ENCODE measurements at places on chromosomes 6 and 20. TPM values are rescaled to one million over a fixed set of nuclear protein-coding genes. Genes with fewer than 3 reads are reported as not detected.

- peak; percentile 39 for DNase-seq
Observed at GRCh38 chr6:106381881-106382280, 21.4 kb downstream of the CRYBG1 start.

DNA sequence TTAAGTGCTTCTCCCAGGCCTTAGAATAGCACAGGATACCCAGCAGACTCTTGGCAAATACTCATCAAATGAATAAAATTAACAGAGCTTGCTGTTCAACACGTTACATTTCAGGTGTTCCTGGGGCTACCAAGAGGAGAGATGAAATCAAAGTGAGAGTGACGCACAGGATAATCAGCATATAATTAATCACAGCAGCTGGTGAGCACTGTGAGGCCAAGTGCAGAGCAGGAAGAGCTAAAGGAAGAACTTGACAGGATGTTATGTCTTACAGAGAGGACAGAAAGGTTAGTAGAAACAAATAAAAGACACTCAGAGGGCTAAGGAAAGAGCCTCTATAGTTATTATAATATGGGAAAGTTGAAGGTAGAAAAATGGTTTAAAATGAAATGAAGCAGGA lies 8.8 kb downstream of the PPIL1 start:
- DNase-seq = no peak

DNA sequence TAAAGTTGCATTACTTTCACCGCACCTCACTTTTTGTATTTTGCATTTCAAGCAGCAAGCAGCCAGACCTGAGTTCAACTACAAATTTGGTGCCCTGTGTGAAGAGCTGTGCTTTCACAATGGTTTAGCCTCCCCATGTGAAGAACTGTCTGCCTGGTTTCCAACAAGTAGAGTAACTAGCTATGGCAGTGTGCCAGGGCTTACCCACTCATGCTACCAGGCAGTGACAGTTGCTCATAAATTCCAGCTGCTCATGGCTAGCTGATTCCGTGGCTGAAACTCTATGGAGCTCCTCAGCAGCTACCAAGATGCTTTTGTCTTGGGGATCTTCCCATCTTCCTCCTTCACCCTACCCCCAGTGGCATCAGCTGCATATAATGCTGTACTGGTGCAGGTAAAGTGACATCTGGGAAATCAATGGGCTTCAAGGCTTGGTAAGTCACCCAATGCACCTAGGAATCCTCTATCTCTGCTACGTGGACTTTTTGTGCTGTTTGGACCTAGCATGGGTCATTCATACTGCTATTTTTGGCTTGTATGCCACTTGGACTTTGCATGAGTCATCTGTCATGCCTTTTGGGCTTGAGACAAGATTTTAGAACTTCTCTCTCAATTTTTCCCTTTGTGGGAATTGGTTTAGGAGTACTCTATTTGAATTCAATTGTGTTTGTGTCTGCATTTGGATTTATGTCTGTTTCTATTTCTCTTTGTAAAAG lies 176.5 kb upstream of the GJE1 start:
- peak; percentile 73 for DNase-seq

DNA sequence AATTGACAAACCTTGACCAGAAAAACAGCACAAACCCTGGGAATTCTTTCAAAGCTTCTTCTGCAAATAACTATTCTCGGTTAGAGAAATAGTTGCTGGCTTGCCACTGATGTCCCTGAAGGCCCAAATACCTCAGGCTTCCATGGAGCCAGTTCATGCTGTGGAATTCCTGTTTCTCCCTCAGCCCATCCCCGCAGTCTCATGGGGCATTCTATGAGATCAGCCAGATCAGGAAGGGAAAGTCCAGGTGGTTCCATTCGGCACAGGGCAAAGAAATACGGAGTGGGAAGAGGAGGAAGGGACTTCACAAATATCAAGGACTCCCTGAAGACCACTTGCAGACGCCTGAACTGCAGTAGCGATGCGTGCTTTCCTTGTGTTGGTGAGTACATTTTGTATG lies 63.3 kb downstream of the MYLK4 start:
- DNase-seq = no peak

DNA sequence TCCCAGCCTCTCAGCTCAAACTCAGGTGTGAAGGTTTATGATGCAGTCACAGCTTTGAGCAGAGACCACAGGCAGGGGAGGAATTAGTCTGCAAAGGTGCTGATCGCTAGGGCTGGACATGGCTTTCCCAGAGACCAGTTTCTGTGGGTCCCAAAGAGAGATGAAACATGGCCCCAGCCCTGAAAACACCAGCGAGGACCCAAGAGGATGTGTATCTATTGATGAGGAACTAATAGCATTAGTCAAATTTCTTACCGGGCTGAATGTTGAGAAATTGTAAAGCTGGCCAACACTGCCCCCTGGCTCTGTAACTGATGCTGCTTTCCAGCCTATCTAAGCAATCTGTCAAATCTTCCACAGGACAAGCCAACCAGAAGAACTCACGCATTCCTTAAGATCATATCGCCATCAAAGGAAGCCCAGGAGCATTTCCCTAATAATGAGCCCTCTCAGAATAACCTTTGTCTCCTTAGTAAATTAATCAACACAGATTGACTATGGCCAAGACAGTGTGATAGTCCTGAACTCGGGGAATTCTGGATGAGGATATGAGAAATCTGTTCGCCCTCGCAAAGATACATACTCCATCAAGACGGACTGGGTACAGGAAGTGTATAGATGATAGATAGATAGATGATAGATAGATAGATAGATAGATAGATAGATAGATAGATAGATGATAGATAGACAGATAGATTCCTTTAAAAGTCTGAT lies 7.8 kb upstream of the ACSS1 start:
- DNase-seq = peak; percentile 67

- no peak for DNase-seq
Observed at GRCh38 chr20:62795023-62795761, 1.1 kb upstream of the MRGBP start.

- peak; percentile 60 for DNase-seq
Observed at GRCh38 chr20:7980332-7981046, 39.1 kb downstream of the TMX4 start.

DNA sequence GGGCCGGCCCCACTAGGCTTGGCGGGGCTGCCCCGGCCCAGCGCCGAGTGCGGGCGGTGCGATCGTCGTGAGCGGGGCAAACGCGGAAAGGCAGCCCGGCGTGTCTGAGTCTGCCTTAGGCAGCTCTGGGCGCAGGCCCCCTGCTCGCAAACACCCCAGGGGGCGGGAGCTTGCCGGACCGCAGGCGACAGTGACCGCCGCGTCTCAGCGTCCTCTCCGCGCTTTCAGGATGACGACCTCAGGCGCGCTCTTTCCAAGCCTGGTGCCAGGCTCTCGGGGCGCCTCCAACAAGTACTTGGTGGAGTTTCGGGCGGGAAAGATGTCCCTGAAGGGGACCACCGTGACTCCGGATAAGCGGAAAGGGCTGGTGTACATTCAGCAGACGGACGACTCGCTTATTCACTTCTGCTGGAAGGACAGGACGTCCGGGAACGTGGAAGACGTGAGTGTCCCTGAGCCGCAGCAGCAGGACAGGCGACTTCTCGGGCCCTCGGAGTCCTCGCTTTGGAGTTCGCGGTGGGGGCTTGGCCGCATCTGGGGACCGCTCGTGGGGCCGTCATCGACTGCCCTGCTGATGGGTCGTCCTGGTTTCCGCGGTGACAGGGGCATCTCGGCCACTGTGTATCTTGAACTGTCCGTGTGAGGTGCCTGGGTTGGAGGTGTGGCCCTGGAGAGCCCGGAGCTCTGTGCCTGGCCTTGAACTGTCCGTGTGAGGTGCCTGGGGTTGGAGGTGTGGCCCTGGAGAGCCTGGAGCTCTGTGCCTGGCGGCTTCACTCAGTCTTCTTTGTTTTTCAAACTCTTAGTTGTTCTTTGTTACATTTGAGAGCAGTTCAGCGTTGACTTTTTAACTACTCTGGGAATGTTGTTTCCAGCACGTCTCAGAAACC lies 786 bp downstream of the ADRM1 start:
- peak; percentile 13 for DNase-seq

- DNase-seq = no peak
Observed at GRCh38 chr6:159380114-159380513, 210.9 kb downstream of the FNDC1 start.

GRCh38 chr20:43722153-43722505 lies 4.7 kb downstream of the GTSF1L start:
- no peak for DNase-seq

DNA sequence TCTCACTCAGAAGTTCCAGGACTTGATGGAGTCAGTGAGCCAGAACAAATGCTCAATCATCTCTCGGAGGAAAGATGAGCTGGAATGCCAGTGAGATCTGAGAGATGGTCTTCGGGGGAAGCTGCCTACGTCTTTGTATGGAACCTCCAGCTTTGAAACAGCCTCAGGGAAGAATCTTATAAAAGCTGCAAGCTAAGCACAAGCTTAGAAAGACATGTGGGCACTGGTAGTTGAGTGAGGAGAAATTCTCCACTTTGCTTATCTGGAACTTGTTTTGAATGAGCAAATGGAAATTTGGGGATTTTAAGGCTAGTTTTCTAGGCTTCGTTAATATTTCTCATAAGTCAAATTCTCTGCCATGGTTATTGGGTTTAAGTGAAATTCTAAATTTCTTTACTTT lies 594.4 kb downstream of the QKI start:
- no peak for DNase-seq

GRCh38 chr20:32535316-32535952 lies 49.7 kb downstream of the NOL4L start:
- no peak for DNase-seq

DNA sequence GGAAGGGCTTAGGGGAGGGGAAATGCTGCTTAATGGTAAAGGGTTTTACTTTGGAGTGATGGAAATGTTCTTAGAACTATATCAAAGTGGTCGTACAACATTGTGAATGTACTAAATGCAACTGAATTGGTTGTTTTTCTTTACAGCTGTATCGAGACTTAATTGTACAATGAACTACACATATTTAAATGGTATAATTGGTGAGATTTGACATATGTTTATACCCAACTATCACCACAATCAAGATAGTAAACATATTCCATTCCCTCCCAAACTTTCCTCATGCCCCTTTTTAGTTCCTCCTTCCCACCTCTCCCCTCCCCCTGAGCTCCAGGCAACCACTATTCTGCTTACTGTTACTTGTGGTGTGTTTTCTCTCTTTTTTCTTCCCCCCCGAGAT lies 44.0 kb downstream of the SCAND1 start:
- no peak for DNase-seq

DNA sequence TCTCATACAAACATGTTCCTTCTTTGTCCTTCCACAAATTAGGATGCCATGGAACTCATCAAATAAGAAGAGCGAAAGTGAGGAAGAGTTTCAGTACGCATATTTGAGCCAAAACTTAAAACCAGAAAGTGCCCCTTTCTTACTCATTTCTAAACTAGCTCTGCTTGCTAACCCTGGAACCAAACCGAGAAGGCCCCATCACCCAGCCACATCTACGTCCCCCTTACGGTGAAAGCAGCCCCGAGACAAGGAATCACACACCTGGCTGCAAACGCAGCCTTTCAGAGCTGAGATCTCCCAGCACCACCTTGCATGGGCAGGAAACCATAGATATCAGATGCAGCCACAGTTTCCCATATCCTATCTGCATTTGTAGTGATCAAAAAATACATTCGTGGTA lies 28.5 kb downstream of the TRERF1 start:
- no peak for DNase-seq

GRCh38 chr6:126040826-126041225 lies 54.5 kb downstream of the TRMT11 start:
- peak; percentile 97 for DNase-seq

DNA sequence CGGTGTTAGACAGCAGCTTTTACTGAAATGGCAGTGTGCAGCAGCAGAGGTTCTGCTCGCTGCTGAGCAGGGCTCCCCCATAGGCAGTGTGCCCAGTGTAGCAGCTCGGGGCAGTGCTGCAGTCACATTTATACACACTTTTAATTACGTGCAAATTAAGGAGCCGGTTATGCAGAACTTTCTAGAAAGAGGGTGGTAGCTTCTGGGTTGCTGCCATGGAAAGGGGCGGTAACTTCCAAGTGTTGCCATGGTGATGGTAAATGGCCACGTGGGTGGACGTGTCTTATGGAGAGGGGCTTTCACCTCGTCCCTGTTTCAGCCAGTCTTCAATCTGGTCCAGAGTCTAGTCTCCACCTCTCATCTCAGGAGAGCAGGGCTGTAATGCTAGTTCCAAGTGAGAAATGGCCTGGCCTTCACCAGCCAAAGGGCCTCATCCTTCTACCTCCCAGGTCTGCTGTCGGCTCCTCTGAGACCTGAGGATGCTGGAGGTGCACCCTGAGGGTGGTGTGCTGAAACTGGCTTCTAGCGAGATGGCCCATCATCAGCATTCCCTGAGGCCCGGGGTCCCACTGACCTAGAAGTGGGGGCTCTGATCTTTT lies 180.5 kb upstream of the PMEPA1 start:
- no peak for DNase-seq

- DNase-seq = no peak
Observed at GRCh38 chr6:136307351-136307750, 17.7 kb upstream of the BCLAF1 start.

- DNase-seq = no peak
Observed at GRCh38 chr20:45111799-45112471, 3.0 kb downstream of the WFDC5 start.

DNA sequence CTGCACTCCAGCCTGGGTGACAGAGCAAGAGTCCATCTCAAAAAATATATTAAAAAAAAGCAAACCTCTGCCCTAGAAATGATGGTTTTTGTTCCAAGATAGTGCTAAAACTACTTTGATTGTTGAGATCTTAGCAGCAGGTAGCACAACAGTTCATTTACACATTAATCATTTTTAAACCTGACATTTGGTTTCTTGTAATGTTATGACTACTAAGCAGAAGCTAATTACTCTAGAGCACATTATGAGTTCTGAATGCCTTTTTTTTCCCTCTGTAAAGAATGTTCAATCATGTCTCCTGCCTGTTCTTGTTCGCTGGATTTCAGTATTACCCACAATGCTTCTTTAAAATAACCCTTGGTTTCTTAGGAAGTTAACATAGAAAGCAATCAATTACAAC lies 24.7 kb upstream of the PHF3 start:
- peak; percentile 1 for DNase-seq

The BTBD3 gene
- total RNA-seq = 50.5 TPM

The IPCEF1 gene
- 1.7 TPM for total RNA-seq

The VGLL2 gene
- total RNA-seq = 0.17 TPM

The CAGE1 gene
- total RNA-seq = not detected

The SEL1L2 gene
- total RNA-seq = not detected

The COL11A2 gene
- 0.17 TPM for total RNA-seq

The EPB41L1 gene
- total RNA-seq = 20.3 TPM

The CMTR1 gene
- total RNA-seq = 33.2 TPM

Measured in renal cortical epithelial cell (primary cell).